ENCODE measurements at places on chromosomes 6 and 20.
A peak's percentile ranks its signal among the peaks of the same experiment; 100 is the strongest.

GRCh38 chr20:24627291-24627690, 157.9 kb downstream of the SYNDIG1 start:
- DNase-seq = no peak

DNA sequence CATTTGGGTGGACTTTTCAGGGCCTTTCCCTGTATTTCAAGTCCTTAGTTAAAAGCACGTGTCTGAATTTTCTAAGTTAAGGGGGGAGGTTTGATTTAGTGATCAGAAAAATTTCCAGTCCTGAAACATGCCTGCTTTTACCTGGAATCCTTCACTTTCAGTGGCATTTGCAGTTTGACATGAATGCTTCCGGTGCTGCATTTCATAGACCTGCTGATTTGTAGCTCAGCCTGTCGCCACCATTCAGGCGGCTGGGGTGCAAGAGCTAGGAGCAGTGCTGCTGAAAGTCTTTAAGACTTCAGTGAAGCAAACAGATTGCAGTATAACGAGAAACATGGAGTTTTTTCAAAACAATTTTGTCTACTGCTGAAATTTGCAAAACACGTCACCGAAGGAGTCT, 14.0 kb downstream of the RPS6KA2 start:
- no peak for DNase-seq

GRCh38 chr6:166621114-166621540, 5.9 kb downstream of the RPS6KA2 start:
- no peak for DNase-seq

DNA sequence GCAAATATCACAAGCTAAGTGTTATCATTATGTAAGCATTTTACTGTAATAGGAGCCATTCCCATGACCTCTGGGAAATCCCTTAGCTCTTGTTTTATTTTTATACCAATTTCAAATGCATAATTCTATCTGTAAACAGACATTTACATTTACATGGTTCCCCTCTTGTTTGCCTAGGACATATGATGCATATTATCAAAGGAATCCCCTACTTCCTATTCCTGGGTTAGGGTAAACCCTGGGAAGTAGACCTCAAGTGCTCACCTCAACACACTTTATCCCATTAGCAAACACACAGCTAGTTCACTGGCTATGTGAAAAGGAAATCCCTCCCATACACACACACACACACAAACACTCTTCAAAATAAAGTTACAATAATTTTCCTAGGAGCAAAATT, 27.1 kb downstream of the PDE10A start:
- DNase-seq = no peak

DNA sequence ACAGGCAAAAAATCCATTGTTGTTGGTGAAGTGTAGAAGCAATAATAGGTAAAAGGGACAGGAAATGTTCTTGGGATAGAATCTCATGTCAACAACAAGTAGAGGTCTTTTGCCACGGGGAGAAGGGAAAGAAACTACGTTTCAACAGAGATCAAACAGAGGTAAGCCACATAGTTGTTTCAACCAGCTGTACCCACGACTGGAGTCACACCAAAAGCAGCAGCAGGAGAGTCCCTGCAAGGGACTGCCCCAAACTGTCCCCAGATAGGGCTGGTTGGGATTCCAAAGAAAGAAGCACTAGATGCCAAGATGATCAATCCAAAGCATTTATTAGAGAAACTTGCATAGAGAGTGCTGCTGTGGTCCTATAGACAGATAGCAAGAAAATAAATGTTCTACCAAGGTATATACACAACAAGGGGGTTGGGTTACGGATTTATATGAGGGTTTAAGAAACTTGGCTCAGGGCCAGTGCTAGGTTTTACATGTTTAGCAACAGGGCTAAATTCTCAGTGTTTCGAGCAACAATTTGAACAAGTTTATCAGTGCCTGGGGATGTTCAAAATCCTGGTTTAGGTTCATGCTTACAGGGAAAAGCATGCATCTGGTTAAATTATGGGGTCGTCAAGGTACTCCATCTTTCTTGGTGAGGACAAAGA, 466.5 kb downstream of the MMUT start:
- no peak for DNase-seq

DNA sequence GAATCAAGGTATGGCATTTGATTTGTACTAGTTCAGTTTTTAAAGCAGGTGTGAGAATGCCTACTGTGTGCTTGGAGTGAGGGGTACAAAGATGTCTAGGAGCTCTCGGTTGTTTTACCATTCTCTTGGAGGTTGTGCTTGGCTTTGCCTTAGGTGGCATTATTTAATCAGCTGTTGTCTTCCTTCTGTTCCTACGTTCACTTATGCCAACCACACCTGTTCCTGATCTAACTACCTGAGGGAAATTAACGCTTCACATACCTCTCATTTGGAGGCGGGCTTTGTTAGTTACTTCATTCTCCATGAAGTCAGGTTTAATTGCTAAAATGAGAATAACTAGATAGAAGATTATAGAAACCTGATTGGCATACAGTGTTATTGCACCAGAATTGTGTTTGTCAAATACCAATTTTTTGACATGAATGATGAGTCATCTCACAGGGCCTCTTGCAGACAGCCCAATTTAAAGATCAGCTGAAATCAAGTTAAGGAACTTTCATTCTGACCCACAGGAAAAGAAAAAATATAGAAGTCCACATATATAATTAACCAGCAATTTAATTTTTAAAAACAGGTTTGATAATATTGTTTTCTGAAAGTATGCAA, 24.8 kb upstream of the PBOV1 start:
- DNase-seq = no peak

GRCh38 chr6:129894921-129895320, 33.8 kb upstream of the TMEM244 start:
- DNase-seq = no peak

- peak; percentile 95 for DNase-seq
Observed at GRCh38 chr20:33561692-33562601, 72.1 kb downstream of the CBFA2T2 start.

DNA sequence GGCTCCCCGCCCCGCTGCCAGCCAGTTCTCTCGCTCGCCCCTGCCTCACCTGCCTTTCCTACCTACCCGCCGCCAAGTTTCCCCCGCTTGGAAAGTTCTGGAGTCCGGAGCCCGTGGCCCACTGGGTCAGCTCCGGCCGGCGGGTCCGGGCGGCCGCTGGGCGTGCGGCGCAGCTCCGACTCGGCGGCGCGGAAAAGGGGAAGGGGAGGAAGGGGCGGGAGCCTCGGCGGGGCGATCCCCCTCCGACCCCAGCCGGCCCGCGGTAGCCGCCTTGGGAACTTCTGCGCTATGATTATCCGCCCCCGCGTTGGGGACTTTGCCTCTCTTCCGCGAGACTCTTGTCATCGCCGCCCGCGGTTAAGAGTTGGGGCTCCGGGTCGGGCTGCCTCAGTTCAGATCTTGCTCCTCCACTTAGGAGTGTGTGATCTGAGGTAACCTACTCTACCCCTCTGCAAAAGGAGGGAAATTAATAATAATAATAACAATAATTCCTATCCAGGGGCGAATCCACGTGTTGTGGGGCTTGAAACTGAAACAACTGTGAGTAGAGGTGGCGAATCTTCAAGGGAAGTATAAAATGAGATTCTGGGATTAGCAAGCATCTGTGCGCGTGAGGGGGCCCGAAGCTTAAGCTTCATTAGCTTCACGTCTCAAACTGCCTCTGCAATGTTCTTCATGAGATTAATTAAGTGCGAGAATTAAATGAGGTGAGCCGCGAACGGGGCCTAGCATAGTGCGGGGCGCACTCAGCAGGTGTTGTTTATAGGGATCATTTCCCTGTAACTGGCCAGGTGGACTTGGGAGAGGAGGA, 30.8 kb downstream of the SF3B5 start:
- DNase-seq = no peak
